Stimulated activated CD8-positive, alpha-beta memory T cell treated with anti-CD3 and anti-CD28 coated beads, Interleukin-15, amount 100 ng/mL, for 24 hours (primary cell): ENCODE measurements at places on chromosomes 1 and 21.

DNA sequence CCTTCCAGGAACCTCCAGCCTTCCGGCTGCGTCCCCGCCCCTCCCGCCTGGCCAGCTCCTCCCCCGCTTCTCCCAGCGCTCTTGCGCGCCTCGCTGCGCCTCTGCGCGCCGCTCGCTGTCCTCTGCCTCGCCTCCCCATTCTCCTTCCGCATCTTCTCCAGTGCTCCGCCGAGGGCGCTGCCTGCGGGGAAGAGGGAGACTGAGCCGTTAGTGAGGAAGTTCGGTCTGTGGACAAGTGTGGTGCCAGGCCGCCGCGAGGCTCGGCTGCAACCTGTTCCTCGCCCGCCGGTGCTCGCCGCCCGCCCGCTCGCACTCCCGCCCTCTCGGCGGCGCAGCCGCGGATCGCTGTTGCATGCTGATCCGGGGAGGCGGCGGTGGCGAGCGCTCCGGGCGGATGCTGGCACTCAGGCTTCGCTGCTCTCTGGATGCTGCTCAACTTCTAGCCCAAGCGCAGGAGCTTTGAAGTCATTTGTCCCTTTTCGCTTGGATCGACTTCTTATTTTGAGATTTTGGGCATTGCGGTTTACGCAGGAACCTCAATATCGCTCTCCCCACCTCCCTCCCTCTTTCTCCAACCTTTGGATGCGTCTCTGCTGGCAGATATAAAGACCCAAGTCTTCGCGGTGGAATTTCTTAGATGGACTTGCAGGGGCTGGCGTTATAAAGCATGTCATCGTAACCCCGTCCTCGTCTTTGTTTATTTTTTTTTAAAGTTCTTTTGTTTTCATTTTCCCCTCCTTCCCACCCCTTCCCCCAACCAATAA is 614 bp upstream of the CACNA1E start:
- DNase-seq: no peak

DNA sequence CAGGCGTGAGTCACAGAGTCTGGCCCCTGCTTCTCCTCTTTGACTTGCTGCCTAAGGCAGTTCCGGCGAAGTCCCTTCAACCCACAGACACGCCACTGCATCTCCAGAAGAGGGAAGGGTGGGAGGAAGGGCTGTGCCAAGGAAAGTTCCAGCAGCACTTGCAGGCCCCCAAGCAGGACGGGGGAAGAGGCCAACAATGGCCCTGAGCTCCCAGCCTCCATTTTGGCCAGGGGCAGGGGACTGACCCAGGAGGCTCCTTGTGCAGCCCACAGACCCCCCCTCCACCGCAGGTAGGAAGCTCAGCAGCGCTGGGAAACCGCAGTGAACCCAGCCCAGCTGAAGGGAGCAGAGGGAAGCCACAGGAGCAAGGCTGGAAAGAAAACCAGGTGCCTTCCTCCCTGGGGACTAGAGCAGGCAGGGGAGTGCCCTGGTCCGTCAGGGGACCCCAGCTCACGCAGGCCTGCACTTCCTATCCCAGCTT is 35.4 kb downstream of the ACOT7 start:
- DNase-seq: no peak

- no peak for DNase-seq
Observed at GRCh38 chr1:184806296-184806721, 51.7 kb upstream of the EDEM3 start.

- no peak for DNase-seq
Observed at GRCh38 chr1:97004054-97004453, 282.5 kb downstream of the PTBP2 start.

- DNase-seq: no peak
Observed at GRCh38 chr1:4489486-4489885, 164.9 kb upstream of the AJAP1 start.

- no peak for DNase-seq
Observed at GRCh38 chr1:32972814-32973428, 8.3 kb upstream of the RNF19B start.

GRCh38 chr1:10888791-10889649 is 92.6 kb upstream of the CASZ1 start:
- DNase-seq: no peak

DNA sequence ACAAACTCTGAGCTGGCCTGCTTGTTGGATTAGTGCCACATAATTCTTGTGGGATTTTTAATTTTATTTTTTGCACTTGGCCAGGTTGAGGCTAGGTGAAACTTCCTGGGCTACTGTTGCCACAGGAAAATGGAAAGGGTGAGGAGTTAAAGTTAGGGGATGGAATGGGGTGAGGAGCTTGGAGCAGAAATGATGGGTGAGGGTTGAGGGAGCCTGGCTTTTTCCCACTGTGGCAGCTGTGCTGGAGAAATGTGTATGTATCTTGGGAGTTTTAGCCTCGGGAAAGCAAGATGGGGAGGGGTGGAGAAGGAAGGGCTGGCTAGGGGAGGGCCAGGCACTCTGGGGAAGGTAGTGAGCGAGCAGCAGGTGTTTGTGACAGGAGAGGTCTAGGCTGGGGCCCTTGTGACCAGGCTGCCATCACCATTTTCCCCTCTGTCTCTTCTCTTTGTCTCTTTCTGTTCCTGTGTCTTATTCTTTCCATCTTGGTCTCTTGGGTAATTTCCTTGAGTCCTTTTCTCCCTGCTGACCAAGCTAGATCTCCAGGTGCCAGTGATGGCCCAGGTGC is 2.0 kb downstream of the ZNF687 start:
- DNase-seq: no peak

DNA sequence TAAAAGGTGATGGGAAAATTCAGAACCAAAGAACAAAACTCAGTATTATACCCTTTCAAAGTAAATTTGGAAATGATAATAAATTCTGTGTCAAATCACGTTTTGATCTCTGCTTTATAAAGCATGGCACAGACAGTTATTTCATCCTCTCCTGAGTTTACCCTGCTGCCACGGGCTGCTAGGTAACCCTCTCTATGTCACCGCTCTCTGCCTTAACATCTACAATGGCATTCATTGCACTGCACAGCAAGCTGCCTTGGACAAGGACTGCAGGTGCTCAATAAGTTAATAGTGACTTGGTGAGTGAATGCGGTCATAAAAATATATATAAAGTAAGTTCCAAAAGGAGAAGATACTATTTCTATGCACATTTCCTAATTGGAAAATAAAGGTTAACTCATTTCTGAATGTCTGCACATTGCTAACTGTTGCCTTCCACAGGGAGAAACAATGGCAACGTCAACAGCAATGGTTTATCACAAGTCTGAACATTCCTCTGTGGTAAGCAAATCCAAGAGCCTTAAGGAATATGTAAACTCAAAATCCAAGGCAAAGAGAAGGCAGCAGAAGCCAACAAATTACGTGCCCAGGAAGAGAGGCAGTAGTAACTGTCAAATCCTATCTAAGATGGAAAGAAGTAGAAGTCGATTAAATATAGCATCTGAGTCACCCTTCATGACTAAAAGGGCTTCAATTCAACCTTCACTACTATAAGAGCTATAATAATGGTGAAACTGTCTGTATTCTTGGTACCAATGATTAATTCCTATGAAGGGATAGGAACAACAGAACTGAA is 19.4 kb downstream of the FYB2 start:
- no peak for DNase-seq

DNA sequence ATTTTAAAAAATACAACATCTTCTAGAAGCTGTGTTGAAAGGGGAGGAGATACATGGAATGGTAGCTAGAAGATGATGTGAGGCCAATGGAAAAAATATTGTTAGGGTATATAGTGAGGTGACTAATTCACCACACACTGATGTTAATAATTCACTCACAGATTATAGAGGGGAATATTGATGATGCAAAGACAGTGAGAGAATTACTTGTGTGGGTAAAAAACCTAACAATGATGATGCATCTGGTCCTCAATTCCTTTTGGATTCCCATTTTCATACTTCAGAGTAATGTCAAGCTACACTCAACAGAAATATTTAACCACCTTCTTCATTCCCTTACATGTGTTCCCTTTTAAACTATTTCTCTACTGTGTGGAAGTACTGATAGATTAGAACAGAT is 169.5 kb upstream of the DPYD start:
- no peak for DNase-seq

GRCh38 chr1:167856711-167857418 is 57.1 kb downstream of the ADCY10 start:
- no peak for DNase-seq

DNA sequence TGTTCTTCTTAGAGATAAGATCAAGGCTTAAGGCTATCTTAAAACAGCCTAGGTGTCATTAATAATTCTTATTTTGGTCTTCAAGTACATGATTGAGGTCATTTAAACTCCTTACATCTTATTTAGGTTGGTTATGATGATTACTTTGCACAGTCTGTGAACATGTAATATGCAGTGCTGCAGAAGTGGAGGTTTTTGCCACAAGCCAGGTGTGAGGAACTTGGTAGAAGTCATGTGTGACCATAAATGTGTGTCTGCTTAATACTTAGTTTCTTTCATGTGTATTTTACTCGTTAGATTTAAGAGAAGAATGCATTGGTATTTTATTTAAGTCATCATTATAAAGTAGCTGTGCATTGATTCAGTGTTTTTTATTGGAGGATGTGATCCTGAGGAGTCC is 10.1 kb downstream of the ATG4C start:
- no peak for DNase-seq

GRCh38 chr1:89546082-89546889 is 21.7 kb downstream of the LRRC8B start:
- DNase-seq: no peak

- no peak for DNase-seq
Observed at GRCh38 chr1:239493811-239494414, 107.5 kb downstream of the CHRM3 start.

GRCh38 chr1:108962681-108963051 is 618 bp downstream of the CLCC1 start:
- DNase-seq: no peak

DNA sequence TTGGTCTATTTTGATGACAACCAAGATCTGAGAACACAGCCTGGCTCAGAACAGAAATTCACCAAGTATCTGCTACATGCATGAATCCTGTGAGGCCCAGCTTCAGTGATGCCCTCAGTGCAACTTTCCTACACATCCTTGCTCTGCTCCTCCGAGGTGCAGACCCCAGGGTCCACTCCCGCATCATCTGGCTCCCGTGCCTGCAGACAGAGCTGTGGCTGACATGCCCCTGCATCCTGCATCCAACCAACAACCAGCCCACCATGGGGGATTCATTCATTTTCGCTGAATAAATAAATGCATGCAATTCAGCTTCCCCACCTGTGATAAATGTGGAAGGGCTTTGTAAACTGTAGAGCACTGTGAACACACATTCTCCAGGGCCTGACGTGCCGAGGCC is 112.3 kb downstream of the GLIS1 start:
- no peak for DNase-seq

DNA sequence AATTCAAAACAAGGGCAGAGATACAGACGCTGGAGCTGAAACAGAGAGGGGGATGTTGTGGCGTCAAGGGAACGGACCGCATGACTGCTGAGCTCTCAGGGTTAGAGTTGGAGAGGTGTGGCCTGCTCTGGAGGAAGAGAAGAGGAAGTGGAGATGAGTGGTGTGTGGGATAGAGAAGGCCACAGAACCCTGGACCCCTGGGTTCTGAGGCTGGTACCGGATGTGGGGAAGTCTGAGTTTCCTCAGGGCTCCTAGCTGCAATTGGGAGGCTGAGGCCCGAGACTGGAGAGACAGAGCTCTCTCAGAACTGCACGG is 1.8 kb downstream of the BCAN start:
- no peak for DNase-seq

GRCh38 chr1:89887270-89887669 is 66.4 kb downstream of the LRRC8D start:
- DNase-seq: no peak

DNA sequence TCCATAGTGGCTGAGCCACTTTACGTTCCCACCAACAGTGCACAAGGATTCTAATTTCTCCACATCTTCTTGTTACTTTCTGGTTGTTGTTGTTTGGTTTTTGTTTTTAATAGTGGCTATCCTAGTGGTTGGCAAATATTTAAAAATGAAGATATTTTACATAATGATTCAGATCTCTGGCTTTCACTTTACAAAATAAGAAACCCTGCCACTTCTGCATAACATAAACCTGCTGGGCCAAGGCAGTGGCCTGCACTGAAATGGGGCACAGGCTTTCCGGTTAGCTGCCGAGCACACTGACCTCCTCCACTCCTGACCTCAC is 320.4 kb downstream of the RPS6KC1 start:
- DNase-seq: no peak

DNA sequence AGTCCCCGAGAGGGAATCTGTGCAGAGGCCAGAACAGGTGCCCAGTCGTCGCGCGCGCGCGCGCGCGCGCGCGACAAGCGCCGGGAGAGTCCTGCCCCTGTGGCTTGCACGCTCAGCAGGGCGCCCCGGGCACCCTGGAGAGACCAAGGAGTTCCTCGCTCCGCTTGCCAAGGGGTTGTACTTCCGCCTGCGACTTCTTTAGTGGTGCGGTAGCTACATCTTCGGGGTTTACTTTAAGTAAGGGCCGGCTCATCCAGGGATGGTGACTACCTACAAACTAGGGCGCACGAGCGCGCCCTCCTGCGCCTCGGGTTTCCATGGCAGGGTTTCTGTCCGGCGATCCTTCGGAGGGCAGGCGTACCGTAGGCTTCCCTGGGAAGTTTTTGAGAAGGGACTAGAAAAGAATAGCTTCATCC is 1.4 kb downstream of the LHX4 start:
- no peak for DNase-seq

DNA sequence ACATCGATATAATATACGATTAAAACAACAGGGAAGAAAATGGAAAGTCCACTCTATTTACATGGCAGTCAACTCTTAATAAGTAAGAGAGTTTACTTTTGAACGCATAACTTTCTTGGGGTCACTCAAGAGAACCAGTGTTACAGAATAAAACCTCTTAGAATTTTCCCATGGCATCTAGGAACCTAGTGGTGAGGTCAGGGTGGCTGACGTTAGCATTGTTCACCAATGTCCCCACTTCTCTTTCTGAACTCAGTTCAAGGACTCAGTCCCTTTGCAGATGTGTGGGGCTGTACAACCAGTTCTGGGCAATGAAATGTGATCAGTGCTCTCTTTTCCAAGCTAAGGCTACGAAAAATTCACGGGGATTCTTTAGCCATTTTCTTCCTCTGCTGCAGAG is 2.6 kb upstream of the RNF2 start:
- no peak for DNase-seq

GRCh38 chr1:71745326-71745725 is 537.0 kb downstream of the NEGR1 start:
- DNase-seq: no peak

DNA sequence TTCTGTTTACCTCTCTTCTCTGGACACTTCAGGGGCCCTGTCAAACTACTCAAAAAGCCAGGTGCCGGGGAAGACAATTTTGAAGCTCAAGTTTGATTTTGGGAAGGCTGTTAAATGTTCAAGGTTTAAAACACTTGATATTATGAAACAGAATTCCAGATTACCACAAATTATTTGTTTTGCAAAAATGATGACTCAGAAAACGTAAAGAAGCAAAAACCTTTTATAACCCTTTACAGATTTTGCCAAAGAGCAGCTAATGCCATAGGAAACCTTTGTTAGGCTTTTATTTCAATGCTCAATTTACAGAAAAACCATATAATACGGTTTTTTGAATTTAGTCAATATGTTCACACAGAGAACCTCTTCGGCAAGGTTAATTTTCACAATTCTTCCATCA is 593.4 kb upstream of the ZP4 start:
- DNase-seq: no peak

GRCh38 chr1:53548031-53548491 is 88.9 kb downstream of the DMRTB1 start:
- DNase-seq: no peak
